H9 (cell line): ENCODE measurements at places on chromosomes 11 and 22.
A peak's percentile ranks its signal among the peaks of the same experiment; 100 is the strongest.

- no peak for DNase-seq
Observed at GRCh38 chr11:124538019-124538418, 5.4 kb downstream of the OR8B12 start.

DNA sequence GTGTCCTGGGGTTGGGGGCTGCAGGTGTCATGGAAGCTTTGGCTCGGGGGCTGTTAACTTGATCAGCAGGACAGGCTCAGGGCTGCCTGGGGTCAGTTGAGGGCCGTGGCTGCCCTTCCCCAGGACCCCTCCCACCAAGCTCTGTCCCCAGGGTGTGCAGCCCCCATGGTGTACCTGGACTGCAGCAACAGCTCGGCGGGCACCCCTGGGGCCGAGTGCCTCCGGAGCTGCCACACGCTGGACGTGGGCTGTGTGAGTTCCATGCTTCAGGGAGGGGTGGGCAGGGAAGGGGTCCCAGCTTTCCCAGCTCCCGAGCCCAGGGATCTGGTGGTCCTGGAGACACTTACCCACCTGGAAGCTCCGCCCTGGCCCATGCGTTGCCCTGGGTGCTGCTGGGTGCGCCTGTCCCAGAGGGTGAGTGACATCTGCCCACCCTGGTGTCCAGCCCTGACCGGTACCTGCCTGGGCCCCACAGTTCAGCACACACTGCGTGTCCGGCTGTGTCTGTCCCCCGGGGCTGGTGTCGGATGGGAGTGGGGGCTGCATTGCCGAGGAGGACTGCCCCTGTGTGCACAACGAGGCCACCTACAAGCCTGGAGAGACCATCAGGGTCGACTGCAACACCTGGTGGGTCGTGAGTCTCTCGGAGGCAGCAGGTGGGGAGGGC, 11.3 kb downstream of the MUC5B start:
- DNase-seq: peak; percentile 14

GRCh38 chr11:103619480-103619879, 417.0 kb upstream of the DDI1 start:
- DNase-seq: no peak

- no peak for DNase-seq
Observed at GRCh38 chr11:65589444-65590239, 6.0 kb downstream of the KCNK7 start.

GRCh38 chr11:21295508-21295907, 626.1 kb downstream of the NELL1 start:
- DNase-seq: no peak

- DNase-seq: peak; percentile 83
Observed at GRCh38 chr11:44949160-44950030, 1.3 kb downstream of the TP53I11 start.

GRCh38 chr11:80632691-80633090, 1191.9 kb upstream of the TENM4 start:
- DNase-seq: no peak

- peak; percentile 9 for DNase-seq
Observed at GRCh38 chr11:125154378-125155099, 10.0 kb upstream of the PKNOX2 start.

DNA sequence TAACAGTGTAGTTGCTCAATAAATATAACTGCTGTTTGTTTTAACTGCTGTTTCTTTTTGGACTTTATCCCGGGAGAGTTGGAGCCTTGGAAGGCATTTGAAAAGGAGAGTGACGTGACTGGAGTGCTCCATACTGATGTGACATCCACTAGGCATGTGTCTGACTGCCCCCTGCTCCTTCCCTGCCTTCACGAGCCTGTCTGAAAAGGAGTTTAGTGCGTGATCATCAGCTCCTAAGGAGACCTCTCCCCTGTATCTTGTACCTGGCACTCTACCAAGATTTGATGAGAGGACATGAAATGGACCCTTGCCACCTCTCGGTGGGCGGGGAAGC, 22.9 kb downstream of the ZBTB16 start:
- no peak for DNase-seq

DNA sequence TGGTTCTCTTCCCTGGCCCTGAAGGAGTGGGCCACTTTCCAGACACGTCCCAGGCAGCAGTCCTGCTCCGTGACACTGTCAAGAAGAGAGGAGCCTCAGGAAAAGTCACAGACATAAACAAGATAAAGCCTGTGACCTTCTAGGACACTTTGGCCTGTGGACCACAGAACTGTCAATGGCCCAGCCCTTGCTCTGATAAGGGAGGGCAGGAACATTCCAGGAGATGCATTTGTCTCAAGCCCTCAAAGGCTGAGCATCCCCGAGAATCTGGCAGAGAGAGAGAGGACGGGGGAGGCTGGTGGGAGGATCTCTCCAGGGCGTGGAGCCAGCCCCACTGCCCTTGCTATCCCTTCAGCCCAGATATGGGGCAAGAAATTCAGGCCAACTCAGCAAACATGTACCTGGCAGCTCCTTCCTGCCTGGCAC, 476.4 kb downstream of the INSC start:
- no peak for DNase-seq

- DNase-seq: no peak
Observed at GRCh38 chr11:34916843-34917770, 689 bp downstream of the PDHX start.

DNA sequence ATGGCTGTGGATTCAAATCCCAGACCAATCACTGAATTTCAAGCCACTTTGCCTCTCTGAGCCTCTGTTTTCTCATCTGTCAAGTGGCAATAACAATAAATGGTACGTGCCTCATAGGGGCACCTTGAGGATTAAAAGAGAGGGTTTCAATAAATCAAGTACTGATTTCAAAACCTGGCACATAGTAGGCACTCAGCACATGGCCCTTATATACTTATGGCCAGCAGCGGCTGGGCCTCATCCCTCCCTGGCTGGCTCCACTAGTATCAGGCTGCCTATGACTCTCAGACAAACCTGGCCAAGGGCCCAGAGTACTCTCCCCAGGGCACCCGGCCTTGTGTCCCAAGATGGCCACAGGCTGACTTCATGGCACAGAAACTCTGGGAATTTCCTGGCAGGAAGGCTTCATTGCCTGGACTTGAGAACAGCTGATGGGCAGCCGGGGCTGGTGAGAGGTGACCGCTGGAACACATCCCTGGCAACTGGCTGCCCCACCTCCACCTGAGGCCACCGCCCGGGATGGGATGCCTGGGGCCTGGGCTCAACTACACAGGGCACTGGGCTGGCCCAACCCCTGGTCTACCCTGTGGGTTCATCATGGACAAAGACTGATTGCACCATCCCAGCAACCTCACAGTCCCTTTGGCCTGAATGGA, 3.4 kb downstream of the FADS3 start:
- DNase-seq: no peak

DNA sequence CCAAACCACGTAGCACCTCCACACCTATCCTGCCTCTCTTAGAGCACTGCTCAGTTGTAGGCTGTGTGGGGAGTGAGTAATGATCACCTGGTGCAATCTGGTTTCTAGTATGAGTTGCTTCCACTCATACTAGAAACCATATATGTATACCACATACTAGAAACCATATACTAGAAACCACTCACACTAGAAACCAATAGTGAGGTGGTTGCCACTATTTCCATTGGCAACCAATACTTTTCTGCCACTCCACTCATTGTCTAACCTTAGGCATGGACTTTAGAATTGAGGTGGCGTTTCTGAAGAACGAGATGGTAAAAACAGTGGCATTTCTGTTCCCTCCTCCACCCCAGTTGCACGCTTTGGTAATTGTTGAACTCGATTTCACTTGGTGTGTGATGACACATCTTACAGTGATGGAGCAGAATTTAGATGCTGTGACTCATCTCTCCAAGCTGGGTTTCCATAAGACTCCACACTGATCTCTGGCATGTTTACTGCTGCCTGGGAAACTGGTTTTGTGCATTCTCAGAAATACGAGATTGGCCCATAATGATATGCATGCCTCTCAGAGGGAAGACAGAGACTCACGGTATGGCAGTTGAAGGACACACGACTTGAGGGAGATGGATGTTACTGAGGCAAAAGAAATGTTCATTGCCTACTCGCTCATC, 82.9 kb downstream of the KIRREL3 start:
- peak; percentile 16 for DNase-seq

DNA sequence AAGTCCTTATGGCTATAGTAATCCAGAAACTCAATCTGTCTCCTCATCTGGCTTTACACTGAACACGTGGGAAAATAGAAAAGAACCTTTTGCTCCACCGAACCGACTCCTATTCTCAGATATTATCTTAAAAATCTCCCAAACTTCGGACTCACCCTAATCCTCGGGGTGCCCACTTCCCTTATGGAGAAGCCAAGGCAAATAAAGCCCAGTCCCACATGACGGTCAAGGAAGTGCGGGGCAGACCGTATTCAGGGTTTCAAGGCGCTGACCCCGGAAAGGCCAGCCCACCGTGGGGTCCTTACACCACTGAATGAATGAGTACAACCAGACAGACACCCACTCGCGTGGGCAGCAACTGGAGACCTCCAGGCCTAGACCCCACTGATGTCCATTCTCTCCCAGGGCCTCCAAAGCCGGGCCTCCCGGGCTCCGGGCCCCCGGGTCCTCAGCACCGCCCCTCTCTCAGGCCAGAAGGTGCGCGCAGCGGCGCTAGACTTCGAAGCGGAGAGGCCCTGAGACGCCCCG, 489 bp downstream of the NUP98 start:
- DNase-seq: no peak

- DNase-seq: peak; percentile 62
Observed at GRCh38 chr11:113113801-113114704, 152.8 kb downstream of the NCAM1 start.

GRCh38 chr11:68372114-68372513, 59.7 kb downstream of the LRP5 start:
- no peak for DNase-seq

GRCh38 chr11:2911088-2911784, 18.0 kb downstream of the PHLDA2 start:
- DNase-seq: no peak

- no peak for DNase-seq
Observed at GRCh38 chr11:101718402-101718801, 134.6 kb upstream of the TRPC6 start.

GRCh38 chr11:112631333-112631732, 329.9 kb upstream of the NCAM1 start:
- no peak for DNase-seq

DNA sequence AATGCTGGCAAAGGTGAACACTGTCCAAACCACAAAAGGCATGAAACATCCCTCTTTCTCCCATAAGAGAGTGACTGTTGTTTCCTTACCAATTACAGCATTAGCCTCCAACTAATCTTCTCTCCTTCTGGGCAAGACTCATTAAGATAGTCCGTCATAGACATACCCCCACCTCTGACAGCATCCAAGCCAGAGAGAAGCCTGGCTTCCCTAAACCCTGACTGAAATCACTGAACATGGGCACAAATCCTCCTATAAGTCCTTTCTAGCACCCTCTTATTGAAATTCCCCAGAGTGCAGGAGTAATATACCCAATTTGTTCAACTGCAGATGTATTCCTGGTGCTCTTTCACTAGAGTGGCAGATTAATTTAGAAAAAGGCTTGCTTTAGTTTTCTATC, 1.7 kb upstream of the RNASEH2C start:
- no peak for DNase-seq

GRCh38 chr11:35352077-35352888, 67.1 kb downstream of the SLC1A2 start:
- no peak for DNase-seq

GRCh38 chr11:119671561-119672015, 57.4 kb downstream of the NECTIN1 start:
- no peak for DNase-seq

- DNase-seq: no peak
Observed at GRCh38 chr22:37631448-37632173, 7.9 kb upstream of the SH3BP1 start.
